ENCODE measurements at places on chromosomes 13 and 19.

- DNase-seq: no peak
Measured at GRCh38 chr19:45498411-45499195, at the start of gene PPM1N. PPM1N (plus strand) TSS chr19:45498443; CDS start chr19:45498473, 30 bp downstream.

DNA sequence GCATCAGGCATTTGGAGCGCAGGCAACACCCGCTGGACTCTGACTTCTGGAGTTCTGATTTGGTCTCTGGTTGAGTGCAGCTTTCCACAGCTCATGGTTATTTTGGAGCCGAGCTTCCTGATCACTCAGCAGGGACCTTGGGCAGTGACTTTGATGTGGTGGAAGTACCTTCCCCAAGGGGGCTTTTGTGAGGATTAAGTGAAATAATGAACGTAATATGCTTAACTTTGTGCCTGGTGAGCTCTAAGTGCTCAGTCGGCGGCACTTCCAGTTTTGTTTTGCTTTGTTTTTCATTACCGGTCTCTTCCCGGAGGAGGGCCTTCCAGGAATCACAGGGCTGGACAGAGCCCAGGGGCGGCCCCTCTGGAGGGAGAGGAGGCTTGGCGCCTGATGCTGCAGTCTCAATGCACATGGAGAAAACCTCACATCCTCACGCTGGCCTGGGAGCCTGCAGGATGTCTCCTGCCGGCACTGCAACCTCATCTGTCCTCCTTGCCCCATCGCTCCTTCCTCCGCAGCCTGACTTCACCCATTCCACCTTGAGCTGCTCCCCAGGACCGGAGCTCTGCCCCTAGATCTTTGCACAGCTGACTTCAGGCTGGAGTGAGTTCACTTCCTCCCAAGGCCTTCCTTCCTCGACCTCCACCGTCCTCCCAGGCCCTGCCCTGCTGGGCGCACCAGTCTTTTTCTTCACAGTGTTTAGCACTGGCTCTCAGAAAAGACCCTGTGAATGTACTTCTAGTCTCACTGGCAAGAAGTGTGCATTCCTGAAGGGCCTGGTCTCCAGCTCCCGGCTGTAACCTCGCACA is 1.5 kb downstream of the PLEKHF1 start:
- DNase-seq: peak; percentile 30

- no peak for DNase-seq
Measured at GRCh38 chr19:14325863-14326262, 55.4 kb upstream of the ADGRE5 start.

GRCh38 chr13:113639616-113640262 is 18.3 kb downstream of the ATP4B start:
- no peak for DNase-seq

DNA sequence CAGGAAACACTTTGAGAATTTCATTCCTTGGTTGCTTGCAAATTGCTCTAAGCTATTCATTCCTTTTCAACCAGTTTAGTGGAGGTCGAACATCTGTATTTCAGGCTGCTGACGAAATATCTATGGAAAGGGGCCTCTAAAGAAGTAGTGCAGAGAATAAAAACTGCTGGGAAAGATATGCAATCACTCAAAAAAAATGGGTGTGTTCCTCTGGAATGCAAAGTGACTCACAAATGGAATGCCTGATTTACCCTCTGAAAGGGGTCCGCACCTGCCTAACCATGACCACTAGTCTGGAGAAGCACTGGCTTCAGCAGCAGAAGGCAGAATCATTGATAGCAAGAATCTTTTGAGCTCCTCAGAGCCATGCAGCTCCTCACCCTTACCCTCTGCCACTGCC is 129.4 kb downstream of the PCDH9 start:
- DNase-seq: no peak

- no peak for DNase-seq
Measured at GRCh38 chr19:1266916-1267476, 2.1 kb upstream of the CIRBP start.

DNA sequence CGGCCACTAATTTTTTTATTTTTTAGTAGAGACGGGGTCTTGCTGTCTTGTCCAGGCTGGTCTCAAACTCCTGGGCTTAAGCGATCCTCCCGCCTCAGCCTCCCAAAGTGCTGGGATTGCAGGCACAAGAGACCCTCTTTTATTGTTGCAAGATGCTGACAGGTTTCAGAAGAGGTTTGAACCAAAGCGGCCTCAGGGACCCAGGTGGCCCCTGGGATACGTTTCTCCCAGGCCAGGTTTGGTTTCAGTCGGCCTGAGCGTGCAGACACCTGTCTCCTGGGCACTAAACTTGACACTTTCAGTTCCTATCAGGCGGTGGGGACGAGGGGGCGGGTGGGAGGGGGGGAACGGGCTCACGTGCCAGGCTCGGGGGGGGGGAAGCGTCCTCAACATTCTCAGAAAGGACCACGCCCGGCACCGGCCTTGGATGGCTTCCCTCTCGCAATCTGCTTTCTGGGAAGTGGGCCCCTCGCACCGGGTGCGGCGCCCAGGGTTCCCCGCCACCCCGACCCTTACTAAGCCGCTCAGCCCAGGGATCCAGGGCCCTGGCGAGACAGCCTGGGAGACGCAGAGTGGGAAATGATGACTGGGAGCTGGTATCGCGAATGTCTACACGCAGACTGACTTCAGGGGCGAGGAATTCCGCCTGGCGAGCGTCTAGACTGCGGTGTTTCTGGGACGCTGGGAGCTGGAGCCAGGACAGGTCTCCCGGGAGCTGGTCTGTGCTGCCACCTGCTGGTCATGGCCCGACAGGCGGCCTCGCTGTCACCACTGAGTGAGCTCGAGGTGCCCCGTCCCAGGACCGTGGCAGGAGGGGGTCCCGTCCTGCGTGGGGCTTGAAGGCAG is 91.6 kb downstream of the GNG7 start:
- peak; percentile 80 for DNase-seq

GRCh38 chr19:10899151-10899653 is 27.8 kb downstream of the CARM1 start:
- DNase-seq: no peak
